Esophagus muscularis mucosa (tissue), 4 donors: ENCODE measurements at places on chromosomes 4 and X.

- DNase-seq, result no peak
These were observed 150.5 kb upstream of the DDIT4L start for GRCh38 chr4:100340512-100341485.

- no peak for DNase-seq
These were observed 32.3 kb downstream of the STX18 start for GRCh38 chr4:4509521-4509920.

GRCh38 chrX:24020306-24020876 is 6.6 kb downstream of the KLHL15 start:
- DNase-seq, result no peak

DNA sequence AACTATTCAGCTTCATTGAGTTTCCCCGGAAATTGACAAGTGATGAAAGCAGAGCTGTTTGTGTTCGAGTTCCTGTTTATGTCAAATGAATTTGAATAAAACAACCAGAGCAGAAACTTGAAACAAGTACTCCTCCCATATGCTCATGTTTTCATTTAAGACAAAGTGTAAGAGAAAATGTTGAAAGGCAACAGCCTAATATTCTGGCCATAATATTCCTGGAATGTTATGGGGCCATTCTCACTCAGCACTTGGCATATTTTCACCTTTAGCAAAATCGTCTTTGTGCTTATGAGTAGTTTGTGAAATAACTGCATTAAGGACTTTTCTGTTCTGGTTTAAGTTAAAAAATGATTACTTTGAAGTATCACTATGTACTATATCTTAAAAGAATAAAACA is 276.0 kb upstream of the FAT1 start:
- no peak for DNase-seq
